ENCODE measurements at places on chromosomes 4 and X.

- DNase-seq: no peak
These were observed 1249.8 kb downstream of the RAPGEF2 start for GRCh38 chr4:160352637-160353036.

DNA sequence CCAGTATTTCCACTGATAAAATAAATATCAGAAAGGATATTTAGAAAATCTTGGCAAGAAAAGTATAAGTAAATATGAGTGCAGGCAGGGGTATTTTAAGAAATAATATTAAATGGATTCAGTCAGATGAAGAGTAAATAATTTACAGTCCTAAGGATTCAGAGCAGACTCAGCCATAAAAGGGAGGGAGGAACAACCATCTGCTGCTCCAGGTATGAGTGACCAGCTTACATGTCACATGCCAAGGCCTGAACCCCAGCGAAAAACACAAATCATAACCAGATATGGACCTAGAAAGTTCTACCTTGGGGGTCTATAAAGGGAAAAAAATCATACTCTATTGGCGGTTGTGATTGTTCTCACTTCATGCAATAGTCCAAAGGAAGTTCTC, 166.8 kb downstream of the COL4A6 start:
- no peak for DNase-seq

- DNase-seq: no peak
These were observed 9.7 kb upstream of the PPARGC1A start for GRCh38 chr4:23899565-23899964.

GRCh38 chr4:153137677-153138630, 66.3 kb upstream of the TRIM2 start:
- DNase-seq: no peak

- no peak for DNase-seq
These were observed 5.3 kb upstream of the TRMT2B start for GRCh38 chrX:101057093-101057714.

GRCh38 chr4:142427456-142427855, 418.6 kb downstream of the INPP4B start:
- DNase-seq: no peak

GRCh38 chr4:31190671-31191070, 470.5 kb downstream of the PCDH7 start:
- no peak for DNase-seq

DNA sequence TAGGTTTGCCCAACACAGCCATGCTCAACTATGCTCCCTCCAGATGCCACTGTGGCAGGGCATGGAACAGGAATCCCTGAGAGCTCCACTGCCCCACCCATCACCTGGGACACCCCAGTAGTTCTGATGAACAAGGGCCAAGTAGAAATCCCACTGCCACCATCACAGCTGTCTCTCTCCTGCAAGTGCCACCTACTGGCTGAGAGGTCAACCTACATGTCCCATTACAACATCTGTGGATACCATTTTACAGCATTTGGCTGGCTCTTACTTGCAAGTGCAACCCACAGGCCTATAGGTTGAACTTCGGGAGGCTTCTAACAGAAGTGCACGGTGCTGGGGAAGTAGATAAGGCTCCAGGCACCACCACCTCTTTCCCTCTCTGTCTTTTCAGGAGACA, 142.5 kb downstream of the CXXC4 start:
- no peak for DNase-seq

GRCh38 chrX:10714531-10714930, 94.1 kb upstream of the MID1 start:
- no peak for DNase-seq

- no peak for DNase-seq
These were observed 201.0 kb upstream of the GPR101 start for GRCh38 chrX:137234651-137235402.

GRCh38 chr4:5799406-5799805, 88.4 kb downstream of the EVC start:
- no peak for DNase-seq

DNA sequence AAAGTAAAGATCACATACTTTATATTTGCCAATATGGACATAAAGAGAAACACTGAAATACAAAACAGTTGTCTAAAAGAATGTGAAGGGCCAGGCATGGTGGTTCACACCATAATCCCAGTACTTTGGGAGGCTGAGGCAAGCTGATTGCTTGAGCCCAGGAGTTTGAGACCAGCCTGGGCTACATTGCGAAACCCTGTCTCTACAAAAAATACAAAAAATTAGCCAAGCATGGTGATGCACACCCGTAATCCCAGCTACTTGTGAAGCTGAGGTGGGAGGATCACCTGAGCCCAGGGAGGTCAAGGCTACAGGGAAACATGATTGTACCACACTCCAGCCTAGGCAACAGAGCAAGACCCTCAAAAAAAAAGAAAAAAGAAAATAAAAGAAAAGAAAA, 11.8 kb downstream of the RBM47 start:
- no peak for DNase-seq

GRCh38 chr4:123352240-123352945, 44.2 kb upstream of the SPRY1 start:
- no peak for DNase-seq

DNA sequence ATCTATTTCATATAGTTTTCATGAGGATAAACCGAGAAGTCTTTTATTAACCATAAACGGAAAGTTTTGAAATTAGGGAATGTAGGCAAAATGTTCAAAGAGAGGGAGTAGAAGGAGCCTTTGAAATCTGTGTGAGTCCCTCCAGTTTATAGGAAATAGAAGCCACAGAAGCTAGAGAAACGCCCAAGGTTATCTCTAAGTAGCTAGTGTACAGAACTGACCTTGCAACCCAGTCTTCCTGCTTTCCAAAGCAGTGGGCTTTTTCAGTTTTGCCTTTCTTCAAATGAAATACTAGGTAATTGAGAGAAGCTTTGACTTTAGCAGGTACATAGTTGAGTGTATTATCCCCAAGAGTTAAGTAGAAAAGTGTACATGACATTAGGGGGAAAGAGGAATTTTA, 39.4 kb downstream of the STIM2 start:
- DNase-seq: no peak

- no peak for DNase-seq
These were observed 739.3 kb upstream of the NDST4 start for GRCh38 chr4:115852767-115853091.

- DNase-seq: no peak
These were observed 64.5 kb downstream of the SMC1A start for GRCh38 chrX:53357799-53358530.

GRCh38 chr4:151538963-151539362, 130.0 kb downstream of the FHIP1A start:
- no peak for DNase-seq

DNA sequence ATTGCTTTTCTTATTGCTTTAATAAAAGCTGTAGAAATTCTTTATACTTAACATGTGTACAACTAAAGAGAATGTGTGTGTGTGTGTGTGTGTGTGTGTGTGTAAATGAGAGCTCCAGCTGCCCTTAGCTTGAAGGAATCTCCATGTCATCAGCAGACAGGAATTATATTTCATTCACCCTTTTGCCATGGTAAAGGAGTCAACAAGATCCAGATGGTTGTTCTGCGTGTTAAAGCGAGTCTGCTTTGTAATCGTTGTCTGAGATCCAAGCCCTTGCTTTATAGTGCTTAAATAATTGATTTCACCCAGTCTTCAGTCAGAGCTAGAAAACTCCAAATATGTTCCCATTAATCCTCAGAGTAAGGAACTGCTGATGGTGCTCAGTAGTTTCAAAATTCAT, 285.5 kb downstream of the PDGFC start:
- DNase-seq: no peak

GRCh38 chr4:74039315-74039763, 850 bp upstream of the CXCL3 start:
- no peak for DNase-seq

- DNase-seq: peak; percentile 26
These were observed 651 bp upstream of the SAP30 start for GRCh38 chr4:173370130-173370476.

DNA sequence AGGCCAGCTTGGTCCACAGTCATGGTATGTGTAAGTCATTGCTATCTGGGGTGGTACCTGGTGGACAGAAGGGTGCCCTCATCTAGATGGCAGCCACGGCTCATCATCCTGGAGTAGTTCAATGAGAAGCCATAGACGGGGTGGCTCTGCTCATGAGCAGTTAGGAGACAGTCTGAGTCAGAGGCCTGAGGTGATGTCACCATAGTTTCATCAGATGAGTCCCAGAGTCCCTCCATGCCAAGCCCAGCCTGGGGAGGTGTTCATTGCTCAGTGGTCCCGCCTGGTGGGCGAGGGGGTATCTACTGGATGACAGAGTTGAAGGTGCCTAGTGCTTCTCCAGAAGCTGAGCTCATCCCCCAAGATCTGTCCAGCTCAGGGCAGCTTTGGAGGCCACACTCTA, 49.8 kb downstream of the DLG3 start:
- no peak for DNase-seq

- DNase-seq: no peak
These were observed 82.8 kb downstream of the LNX1 start for GRCh38 chr4:53508446-53508845.

- peak; percentile 24 for DNase-seq
These were observed 27.3 kb downstream of the CT45A1 start for GRCh38 chrX:135740681-135741149.

GRCh38 chr4:10007793-10008608, 13.3 kb downstream of the SLC2A9 start:
- DNase-seq: no peak

- no peak for DNase-seq
These were observed 142.9 kb downstream of the PCDH7 start for GRCh38 chr4:30863021-30863420.

DNA sequence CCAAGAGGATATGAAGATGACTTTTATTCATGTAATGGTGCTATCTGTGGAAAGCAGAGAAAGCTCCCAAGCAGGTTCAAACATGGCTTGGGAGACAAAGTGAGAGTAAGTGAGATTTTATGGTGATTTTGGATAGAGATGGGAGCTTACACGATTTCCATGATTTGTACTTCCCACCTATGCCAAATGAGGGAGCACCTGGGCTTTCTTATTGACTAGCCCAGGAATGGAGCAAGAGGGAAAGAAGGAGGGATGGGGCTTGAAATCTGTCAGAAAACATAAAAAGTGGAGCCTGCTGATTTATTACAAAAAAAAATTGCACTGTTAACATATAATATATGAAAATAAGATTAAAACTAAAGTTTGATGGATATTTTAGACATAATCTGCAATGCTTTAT, 703.5 kb upstream of the PABPC4L start:
- DNase-seq: no peak

- no peak for DNase-seq
These were observed 733.3 kb downstream of the RPA4 start for GRCh38 chrX:97616883-97617530.

GRCh38 chr4:168803732-168804131, 206.3 kb downstream of the CBR4 start:
- DNase-seq: no peak

Data from activated CD4-positive, alpha-beta T cell treated with anti-CD3 and anti-CD28 coated beads for 24 hours (primary cell).